ENCODE measurements at places on chromosomes 11 and 22.

DNA sequence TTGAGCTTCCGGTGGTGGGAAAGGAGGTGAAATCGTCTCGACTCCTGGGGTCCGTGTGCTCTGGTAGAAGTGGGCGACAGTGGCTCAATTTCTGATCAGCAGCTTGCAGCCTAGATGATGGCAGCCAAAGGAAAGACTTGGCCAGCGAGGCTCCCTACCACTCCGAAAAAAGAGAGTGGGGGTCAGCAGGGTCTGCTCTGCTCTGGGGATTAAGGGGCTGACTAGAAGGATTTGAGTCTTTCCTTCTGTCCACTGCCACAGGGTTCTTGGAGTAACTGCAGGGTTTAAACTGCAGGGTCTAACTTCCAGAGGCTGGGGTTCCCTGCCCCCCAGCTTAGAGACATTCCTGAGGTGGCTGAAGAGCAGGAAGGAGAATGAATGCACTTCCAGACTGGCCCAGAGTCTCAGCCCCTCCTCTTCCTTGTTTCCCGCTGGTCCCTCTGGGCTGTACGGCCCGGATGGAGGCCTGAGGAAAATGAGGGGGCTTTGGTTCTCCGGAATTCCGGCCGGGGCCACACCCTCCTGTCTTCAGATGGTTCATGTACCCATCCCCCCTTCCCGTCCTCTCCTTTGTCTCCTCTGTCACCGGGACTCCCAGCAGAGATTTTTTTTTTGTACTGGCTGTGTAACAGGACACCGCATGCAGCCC is 907 bp downstream of the SERPINH1 start:
- no peak for DNase-seq

GRCh38 chr22:46580940-46581537 is 39.1 kb upstream of the GRAMD4 start:
- DNase-seq, result peak; percentile 32

DNA sequence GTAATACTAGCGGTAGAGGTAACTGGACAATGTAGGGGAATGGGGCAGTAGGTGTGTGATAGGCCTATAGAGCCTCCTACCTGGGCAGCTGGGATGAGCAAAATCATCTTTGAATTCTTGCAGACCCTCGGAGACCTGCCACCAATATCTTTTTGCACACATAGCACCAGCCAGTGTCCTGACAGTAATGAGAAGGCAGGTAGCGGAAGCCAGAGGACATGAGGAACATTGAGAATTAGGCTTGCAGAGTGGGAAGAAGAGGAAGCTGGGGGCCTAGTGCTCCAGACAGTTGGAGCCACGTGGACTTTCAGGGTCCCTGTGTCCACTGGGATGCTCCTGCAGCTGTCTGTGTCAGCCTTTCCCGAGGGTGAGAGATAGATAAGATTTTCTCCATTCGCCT is 17.2 kb upstream of the SYT13 start:
- DNase-seq, result no peak

DNA sequence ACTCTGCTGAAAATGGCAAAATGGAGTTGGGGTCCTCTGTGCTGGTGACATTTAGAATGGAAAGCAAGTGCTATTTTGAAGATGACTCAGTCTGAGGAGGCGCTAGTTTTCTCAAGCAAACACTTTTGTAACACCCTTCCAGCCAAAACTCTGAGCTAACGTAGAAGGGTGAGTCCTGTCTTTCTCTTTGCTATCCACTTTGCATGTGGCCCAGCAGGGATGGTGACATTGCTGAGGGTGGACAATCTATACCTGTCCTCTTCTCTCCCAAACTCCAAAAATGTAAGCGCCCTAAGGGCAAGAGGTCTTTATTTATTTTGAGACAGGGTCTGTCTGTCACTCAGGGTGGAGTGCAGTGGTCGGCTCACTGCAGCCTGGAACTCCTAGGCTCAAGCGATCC is 3.6 kb upstream of the KAT5 start:
- no peak for DNase-seq

GRCh38 chr22:22343581-22344296 is 99.2 kb downstream of the VPREB1 start:
- no peak for DNase-seq

GRCh38 chr11:63023841-63024648 is 8.4 kb upstream of the SLC22A8 start:
- DNase-seq, result peak; percentile 35

DNA sequence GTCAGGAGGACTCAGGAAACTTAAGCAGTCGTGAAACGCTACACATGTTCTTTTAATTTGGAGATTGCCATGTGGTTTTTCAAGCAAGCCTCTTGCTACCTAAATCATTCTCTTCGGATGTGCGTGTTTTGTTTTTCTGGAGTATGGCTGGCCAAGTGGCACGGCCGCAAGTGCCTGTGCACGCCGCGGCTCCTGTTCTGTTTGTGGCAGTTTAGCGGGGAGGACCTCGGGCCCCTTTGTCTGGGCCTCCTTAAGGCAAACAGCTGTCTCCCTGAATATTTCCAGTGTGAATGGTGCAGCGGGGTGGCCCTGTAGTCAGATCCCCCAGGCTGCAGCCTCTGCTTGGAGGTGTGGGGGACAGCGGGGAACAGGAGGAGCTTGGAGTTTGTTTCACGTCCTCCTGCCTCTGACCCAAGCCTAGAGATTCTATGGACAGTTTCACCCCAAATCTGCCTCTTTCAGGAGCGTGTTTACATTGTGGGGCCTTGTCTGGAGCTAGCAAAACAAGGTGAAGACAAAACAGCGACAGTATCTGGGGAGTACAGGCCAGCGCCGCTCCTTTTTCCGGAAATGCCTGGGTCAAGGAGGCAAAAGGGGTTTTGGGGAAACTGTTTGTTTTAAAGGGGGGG is 1.3 kb downstream of the LRP5 start:
- DNase-seq, result no peak

GRCh38 chr11:36110668-36111410 is 167.0 kb downstream of the LDLRAD3 start:
- no peak for DNase-seq

DNA sequence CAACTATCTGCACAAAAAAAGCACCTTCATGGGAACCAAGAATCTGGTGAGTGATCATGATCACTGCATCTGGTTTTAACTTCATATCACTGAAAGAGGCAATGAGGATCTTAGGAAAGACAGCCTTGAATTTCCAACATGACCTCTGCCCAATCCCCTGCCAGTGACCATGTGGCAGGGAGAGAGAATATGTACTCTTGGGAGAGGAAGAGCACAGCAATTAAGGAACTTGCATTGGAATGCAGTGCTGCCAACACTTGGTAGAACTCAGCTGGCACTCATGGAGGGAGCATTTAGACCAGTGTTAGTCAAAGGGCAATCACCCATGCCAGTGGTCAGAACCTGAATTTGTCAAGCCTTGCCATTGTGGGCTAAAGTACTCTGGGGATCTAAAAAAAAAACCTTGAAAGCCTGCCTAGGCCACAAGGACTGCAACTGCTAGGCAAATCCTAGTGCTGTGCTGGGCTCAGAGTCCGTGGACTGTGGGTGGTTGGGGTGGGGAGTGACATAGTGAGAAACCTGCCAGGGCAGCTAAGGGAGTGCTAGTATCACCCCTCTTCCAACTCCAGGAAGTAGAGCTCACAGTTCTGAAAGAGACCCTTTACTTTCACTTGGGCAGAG is 23.1 kb downstream of the JRKL start:
- no peak for DNase-seq

GRCh38 chr11:87739261-87739660 is 436.0 kb downstream of the RAB38 start:
- no peak for DNase-seq

DNA sequence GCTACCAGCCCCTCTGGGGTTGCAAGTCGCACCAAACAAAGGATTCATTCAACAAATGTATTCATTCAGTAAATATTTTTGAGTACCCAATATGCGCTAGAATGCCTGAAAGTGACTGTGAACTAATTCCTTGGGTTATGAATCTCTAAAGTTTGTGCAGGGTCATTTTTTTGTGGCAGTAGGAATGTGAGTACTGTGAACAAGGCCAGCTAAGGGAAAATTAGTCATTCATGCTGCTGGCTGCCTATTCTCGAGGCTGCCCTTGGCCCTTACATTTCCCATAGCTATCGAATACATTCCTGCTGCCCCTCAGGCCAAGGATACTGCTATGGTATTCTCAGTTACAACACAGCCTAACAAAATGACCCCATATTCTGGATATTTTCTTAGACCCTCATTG is 141.6 kb downstream of the TRPC6 start:
- no peak for DNase-seq

GRCh38 chr22:43957871-43958270 is 2.6 kb downstream of the SAMM50 start:
- no peak for DNase-seq

DNA sequence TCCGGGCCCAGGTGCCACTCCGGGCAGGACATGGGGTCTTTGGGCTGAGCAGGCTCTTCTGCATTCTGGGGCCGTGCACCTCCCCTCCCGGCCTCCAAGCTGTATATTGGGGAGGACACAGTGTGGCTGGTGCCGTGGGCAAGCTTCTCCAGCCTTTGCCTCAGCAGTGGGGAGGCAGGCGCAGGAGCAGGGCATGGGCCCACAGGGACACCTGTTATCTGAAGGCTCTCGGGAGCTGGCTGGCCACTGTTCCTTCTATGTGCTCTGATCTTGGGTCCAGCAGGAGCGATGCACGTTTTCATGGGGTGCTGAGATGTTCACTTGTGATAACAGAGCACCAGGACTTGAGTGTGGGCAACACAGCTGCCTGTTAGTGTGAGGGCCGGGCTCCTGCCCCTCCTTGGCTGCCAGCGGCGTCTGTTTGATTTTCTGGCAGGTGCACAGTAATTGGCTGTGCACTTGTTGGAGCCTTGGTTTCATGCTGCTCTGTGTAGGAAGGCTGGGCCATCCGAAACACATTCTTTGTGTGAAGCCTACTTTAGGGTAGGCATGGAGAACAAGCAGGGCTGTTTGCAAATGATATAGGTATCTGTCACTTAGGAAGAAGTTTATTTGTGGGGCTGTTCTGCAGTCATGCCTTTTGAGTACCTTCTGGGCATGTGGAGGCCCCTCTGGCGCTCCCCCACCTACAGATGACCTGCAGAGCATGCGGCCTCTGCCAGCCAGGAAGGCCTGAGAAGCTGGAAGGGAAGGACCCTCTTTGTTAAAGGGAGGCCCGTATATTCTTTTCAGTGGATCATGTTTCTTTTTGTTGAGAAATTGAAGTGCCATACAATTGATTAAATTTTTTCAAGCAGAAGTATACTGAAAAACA is 201.5 kb downstream of the TBC1D22A start:
- no peak for DNase-seq

GRCh38 chr22:41368543-41369423 is 13.0 kb upstream of the TEF start:
- no peak for DNase-seq

GRCh38 chr11:46361283-46362155 is 14.3 kb downstream of the DGKZ start:
- DNase-seq, result no peak

DNA sequence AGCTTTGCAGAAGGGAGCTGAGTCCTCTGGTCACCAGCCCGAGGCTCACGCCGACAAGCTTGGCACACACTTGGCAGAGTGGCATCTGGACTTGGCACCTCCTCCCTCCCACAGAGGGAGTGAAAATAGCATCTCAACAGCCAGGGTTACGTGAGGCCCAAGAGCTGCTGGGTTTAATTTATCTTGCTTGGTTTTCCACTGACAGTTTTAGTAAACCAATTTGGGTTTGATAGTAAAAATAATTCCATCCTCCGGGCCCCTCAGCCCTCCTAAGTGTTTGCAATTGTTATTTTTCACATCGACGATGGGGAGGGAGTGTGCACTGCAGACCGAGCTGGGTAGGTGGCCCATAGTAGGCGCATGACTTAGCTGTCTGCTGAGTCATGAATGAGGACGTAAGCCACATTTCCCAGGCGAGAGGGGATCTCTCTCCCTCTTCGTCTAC is 107.6 kb upstream of the ASPHD2 start:
- DNase-seq, result no peak

DNA sequence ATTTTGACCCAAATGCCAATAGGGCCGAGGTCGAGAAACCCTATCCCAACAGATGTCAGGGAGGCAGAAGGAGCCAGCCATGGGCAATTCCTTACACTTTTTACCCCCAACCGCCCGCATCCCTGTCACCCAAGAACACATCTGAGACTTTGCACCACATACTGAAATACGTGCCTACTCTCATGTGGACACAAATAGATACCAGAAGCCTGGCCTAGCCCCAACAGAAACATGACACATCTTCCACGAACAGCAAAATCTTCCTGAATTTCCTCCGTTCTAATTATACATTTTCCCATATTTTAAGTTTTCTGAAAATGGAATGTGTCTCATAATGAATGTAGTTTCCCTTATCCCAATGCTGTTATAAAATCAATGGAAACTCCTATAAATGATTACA is 64.7 kb downstream of the SLC1A2 start:
- DNase-seq, result no peak

GRCh38 chr11:86156397-86156955 is 87.6 kb upstream of the PICALM start:
- DNase-seq, result no peak

DNA sequence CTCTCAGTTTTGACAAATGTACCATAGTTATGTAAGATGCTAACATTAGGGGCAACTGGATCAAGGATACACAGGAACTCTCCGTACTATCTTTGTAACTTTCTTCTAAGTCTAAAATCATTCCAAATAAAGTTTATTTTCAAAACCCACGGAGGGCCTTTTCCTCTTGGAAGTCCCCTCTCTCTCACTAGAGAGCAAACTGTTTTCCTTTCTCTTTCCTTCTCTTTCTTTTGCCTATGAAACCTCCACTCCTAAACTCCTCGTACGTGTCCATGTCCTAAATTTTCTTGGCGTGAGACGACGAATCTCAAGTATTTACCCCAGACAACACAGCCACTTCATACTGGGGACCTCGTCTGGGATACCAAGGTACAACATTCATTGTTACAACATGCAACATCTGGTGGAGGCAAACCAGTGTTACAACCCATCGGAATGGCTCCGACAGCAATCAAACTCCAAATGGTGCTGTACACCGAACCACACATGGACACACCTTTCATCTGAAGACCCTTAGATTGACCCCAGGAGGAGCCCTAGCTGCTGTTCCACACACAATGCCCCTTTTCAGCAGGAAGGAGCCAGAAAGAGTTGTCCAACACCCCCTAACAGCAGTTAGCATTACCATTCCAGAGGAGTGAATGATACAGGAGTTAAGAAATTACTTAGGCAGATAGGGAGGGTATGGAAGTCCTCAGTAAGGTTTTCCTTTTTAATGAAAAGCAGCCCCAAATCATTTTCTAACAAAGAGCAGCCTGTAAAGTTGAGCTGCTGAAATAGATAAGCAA is 108.1 kb downstream of the SGSM3 start:
- DNase-seq, result no peak

DNA sequence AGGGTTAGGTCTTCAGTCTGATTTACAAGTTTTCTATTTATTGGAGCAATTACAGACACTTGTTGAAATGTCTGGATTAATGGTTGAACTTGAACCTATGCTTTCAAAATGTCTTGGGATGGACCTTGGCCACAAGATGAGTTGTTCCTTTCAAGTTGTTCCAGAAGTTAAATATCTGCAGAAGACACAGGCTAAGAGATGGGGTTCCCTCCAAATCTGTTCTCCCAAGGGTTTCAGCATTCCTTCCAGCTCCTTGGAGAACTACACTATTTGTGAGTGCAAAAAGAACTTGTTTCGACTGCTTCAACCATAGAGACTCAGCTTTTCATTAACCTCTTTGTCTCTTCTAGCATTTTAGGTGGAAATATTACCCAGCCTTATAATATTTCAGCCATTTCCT is 189.0 kb upstream of the BLID start:
- DNase-seq, result no peak
